ENCODE measurements at places on chromosomes 12 and 14. TPM values are rescaled to one million over a fixed set of nuclear protein-coding genes. Genes with fewer than 3 reads are reported as not detected.

The OR4E2 gene
- polyA plus RNA-seq: not detected

The ACVRL1 gene
- 17.7 TPM for polyA plus RNA-seq

The AKAP3 gene
- polyA plus RNA-seq: 2.4 TPM

The MYF5 gene
- polyA plus RNA-seq: 0.07 TPM

The LYZ gene
- polyA plus RNA-seq: 128 TPM

The SAMD4A gene
- polyA plus RNA-seq: 17.7 TPM

The NRXN3 gene
- polyA plus RNA-seq: 12.8 TPM

The KRT85 gene
- 0.03 TPM for polyA plus RNA-seq

The CLEC2B gene
- polyA plus RNA-seq: 5.2 TPM

The C12orf54 gene
- polyA plus RNA-seq: not detected

The TAS2R13 gene
- polyA plus RNA-seq: 0.03 TPM

The COX8C gene
- 0.27 TPM for polyA plus RNA-seq

The P2RX7 gene
- 1.3 TPM for polyA plus RNA-seq

The TMTC1 gene
- 4.0 TPM for polyA plus RNA-seq

The TAS2R10 gene
- polyA plus RNA-seq: 1.2 TPM

The SRP54 gene
- polyA plus RNA-seq: 62.5 TPM

The GPRC5A gene
- polyA plus RNA-seq: 19.4 TPM

The KLRC2 gene
- polyA plus RNA-seq: 1.6 TPM

The PARP11 gene
- 9.3 TPM for polyA plus RNA-seq

The LHX5 gene
- not detected for polyA plus RNA-seq

The SLC5A8 gene
- polyA plus RNA-seq: 0.22 TPM

The RERG gene
- 6.8 TPM for polyA plus RNA-seq

The CD4 gene
- polyA plus RNA-seq: 17.4 TPM

The HOXC10 gene
- polyA plus RNA-seq: 0.19 TPM

The C12orf50 gene
- 0.04 TPM for polyA plus RNA-seq

The FGF23 gene
- polyA plus RNA-seq: 6.5 TPM

The MMP14 gene
- 108 TPM for polyA plus RNA-seq

The TSPAN11 gene
- 8.4 TPM for polyA plus RNA-seq

The NFKBIA gene
- polyA plus RNA-seq: 118 TPM

The AJUBA gene
- 22.0 TPM for polyA plus RNA-seq

The DLGAP5 gene
- polyA plus RNA-seq: 11.6 TPM

Data from large intestine (tissue), 12 donors.